Stimulated activated CD4-positive, alpha-beta T cell treated with anti-CD3 and anti-CD28 coated beads, Interleukin-1b, Interleukin-23, amount 100 ng/mL, for 1 hour (primary cell): ENCODE measurements at places on chromosomes 5 and 9.
A peak's percentile ranks its signal among the peaks of the same experiment; 100 is the strongest.

DNA sequence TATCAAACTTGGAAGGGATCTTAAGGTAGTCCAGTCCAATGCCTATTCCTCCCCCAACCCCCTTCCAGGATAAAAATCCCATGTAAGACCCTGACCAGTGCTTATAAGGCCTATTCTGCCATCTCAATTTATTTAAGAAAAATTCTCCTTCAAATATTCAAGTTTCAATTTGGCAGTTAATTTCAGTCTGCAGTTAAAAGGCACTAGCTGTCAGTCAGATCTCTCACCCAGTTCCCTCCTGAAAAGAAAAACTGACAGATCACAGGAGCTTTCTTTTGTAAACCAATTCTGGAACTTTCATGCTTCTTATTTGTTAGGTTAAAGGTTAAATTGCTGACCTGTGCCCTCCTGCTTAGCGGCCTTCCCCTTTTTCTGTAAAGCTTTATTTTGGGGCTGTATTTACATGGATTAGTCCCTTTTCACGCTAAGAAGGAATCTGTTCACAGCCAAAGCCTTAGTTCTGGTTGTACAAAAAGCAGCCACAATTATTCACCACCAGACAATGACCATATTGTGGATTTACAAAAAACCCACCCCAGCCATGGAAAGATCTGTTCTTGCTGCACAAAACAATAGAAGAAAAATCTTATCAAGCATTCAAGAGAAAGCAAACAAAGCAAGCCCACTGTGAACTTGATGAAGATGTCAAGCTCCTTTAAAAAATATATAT lies 68.7 kb downstream of the DENND1A start:
- DNase-seq = no peak

DNA sequence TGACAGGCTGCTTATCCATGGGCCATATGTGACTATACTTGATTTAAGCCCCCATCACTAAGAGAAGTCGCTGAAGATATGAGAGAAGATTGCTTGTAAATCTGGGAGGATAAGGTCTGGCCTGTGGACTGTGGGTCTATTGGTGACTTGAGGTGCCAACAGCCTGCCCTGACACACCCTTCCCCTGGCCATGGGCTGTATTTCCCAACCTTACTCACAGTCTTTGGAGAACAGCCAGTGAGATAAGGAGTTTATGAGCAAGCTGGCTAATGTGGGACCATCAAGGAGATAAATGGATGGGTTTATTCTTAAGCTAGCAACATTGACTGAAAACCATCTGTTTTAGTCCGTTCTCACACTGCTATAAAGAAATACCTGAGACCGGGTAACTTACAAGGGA lies 231.3 kb downstream of the ZSWIM6 start:
- no peak for DNase-seq

DNA sequence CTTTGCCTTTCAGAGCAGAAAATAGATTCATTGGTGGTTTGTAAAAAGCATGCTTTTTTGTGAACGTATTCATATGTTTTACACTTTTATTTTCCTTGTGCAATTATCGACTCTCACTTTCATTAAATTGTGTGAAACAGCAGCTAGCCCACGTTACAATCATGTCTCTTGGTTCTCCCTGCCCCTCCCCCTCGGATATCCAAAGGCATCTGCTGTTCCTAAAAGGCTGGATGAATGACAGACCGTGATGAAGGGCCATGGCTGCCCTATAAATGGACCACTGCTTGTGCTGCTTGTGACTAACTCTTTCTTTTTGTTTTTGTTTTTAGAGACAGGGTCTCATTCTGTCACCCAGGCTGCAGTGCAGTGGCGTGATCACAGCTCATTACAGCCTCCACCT lies 17.0 kb upstream of the SEMA4D start:
- no peak for DNase-seq

- no peak for DNase-seq
Measured at GRCh38 chr9:28956116-28956880, 1383.0 kb upstream of the C9orf72 start.

DNA sequence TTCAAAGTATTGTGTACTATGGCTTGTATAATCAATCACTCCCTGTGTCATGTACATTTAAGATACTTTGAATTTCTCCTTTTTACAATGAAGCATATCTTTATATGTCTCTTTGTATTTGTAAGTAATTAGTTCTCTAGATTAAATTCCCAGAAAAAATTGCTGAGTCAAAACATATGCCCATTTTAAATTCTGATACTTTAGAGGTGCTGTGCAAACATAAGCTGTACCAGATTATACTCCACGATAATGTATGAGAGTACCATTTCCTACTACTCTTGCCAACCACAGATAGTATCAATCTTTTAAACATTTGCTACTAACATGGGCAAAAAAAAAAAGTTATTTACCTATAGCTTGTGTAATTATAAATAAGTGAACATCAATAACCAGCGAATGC lies 18.3 kb downstream of the DCAF10 start:
- DNase-seq = no peak

DNA sequence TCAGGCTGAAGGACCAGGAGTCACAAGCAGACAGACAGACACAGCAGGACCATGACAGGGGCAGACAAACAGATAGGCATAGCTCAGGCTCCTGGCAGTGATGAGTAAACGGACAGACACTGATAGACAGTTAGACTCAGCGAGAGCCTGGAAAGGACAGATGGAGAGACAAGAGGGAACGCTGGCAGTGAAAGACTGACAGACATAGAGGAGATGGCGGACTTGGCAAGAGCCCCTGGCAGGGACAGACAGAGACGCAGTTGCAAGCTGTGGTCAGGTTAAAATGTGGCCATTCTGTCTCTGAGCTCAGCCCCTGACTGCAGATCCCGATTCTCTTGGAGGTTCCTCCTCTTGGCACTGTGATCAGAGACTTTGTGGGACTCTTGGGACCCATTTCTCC lies 13.6 kb downstream of the CSF2 start:
- DNase-seq = no peak

DNA sequence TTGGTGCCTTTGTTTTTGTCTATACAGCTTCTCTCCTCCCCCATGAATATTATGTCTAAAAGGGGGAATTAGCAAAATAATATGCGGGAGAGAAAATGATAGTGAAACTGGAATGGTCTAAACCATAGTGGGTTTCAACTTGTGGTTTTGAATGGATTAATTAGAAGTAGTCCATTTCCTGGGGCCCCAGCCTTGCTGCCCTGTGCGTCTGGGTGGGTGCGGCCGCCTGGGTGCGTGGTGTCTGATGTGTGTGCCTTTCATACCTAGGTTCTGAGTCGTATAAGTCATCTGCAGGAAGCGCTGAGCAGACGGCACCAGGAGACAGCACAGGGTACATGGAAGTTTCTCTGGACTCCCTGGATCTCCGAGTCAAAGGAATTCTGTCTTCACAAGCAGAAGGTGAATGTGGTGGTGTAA lies 120.0 kb upstream of the CACNA1B start:
- no peak for DNase-seq

- no peak for DNase-seq
Measured at GRCh38 chr9:77010527-77010926, 8.9 kb upstream of the FOXB2 start.

DNA sequence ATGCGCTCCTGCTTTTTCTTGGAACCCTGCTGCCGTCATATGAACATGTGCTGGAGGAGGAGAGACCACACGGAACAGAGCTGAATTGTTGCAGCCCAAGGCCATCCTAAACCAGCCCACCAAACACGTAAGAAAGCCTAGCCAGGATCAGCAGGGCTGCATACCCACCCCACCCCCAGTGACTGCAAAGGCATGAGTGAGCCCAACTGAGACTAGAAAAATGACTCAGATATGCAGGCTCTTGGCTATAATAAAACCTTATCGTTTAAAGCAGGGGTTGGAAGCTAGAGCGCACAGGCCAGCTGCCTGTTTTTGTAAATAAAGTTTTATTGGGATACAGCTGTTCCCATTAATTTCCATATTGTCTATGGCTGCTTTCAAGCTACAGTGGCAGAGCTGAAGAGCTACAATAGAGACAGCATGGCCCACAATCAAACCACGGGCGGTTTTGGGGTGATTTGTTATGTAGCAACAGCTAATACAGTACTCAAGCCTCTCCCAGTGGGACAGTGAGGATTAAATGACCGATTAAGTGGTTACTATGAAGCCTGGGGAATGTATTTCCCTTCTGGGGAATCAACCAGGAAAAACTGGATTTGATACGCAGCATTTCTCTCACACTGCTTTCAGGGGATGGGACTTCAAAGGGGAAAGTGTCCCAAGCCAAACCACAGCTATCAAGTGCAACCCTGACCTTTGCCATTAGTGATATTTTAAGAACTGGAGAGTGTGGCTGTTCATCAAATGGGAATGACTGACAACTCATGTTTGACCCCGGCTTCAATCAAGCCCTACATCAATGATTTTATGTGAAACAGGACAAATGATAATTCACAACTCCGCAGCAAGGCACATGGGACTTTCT lies 6.3 kb downstream of the SHB start:
- DNase-seq = no peak

DNA sequence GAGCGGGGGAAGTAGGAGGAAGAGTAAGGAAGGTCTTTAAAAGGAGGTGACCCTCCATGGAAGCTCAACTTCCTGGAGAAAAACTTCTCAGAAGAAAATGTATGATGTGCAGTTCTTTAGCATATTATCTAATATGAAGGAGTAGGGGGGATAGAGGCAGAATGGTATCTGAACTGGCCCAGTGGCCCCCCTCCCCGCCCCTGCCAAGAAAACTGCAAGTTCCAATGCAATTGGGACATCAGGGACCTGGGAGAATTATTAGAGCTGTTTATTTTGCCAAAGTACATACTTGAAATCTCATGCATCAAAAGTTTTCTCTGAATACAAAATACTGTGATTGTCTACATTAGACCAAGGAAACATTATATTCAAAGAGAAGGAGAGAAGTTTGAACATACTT lies 40.6 kb upstream of the GAS1 start:
- no peak for DNase-seq

GRCh38 chr9:113340011-113340699 lies at the start of gene WDR31:
WDR31 (minus strand) TSS chr9:113340275; CDS start chr9:113332022, 8,253 bp downstream.
- peak; percentile 56 for DNase-seq

- DNase-seq = no peak
Measured at GRCh38 chr5:108380531-108381349, 1.2 kb downstream of the FBXL17 start.

- DNase-seq = no peak
Measured at GRCh38 chr9:137753192-137753765, 124.3 kb upstream of the CACNA1B start.

GRCh38 chr5:14415024-14415697 lies 166.4 kb upstream of the OTULINL start:
- DNase-seq = no peak

DNA sequence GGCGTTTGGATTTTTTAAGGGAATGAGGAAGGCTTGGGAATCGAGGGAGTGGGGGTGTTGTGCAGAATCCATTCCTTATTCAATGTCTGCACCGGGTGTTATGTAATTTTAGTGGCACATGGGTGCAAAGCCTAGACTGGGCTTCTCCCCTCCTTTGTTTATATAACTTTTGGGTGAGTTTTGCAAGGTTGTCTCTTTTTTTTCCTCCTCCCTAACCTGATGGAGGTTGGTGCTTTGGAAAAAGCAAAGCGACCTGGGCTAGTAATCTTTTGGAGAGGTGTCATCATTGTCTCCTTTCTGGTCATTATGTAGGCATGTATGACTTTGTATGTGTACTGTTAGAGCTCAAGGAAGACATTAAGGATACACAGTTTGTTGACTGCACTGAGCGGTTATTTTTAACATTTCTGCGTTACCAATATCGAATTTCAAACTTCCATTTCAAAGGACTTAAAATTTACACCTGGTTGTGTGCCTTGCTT lies 3.1 kb downstream of the SMARCA2 start:
- DNase-seq = no peak

DNA sequence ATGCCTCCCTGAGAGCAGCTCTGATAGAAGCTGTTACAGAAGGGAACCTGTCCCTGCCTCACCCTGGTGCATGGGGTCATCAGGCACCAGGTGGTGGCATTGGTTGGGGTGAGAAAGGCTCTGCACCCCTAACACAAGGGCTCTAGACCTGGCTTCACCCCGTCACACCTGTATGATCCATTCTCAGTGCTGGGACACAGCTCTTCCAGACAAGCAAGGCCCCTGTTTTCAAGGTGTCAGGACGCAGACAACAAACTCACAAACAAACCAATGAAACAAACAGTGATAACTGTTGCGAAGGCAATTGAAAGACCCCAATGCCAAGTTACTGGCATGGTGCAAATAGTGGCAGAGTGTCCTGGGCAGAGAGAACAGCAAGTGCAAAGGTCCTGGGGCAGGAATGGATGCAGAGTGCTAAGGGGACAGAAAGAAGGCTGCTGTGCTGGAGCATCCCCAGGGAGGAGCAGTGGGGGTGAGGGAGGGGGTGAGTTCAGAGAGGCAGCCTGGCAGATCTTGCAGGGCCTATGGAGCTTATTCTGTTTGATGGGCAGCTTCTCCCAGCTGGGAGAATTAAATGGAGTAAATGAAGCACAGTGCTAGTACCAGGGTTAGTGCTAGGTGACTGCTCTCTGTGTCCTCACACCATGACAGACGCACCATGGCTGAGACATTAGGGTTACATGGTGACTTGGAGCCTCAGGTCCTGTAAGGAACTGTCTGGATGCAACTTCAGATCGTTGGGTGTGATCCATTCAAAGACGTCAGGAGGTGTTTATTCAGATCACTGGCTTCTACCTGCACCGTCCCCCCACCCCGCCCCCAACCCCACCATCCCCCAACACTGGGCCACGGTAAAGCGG lies 67.9 kb upstream of the UNC5A start:
- DNase-seq = no peak

DNA sequence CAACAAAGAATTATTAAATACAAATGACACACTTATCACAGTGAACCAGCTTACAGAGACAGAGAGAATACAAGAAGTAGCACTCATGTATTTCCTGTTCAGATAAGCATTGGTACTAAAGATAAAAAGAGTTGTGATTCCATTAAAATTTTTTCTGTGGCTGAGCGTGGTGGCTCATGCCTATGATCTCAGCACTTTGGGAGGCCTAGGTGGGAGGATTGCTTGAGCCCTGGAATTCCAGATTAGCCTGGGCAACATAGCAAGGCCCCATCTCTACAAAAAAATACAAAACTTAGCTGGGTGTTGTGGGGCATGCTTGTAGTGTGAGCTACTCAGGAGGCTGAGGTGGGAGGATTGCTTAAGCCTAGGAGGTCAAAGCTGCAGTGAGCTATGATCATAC lies 32.9 kb downstream of the FCHO2 start:
- DNase-seq = no peak

GRCh38 chr9:36189976-36190375 lies 745 bp upstream of the CLTA start:
- no peak for DNase-seq

- DNase-seq = no peak
Measured at GRCh38 chr5:124027441-124027840, 515.5 kb downstream of the CSNK1G3 start.

- no peak for DNase-seq
Measured at GRCh38 chr5:112978836-112979235, 2.2 kb downstream of the DCP2 start.

DNA sequence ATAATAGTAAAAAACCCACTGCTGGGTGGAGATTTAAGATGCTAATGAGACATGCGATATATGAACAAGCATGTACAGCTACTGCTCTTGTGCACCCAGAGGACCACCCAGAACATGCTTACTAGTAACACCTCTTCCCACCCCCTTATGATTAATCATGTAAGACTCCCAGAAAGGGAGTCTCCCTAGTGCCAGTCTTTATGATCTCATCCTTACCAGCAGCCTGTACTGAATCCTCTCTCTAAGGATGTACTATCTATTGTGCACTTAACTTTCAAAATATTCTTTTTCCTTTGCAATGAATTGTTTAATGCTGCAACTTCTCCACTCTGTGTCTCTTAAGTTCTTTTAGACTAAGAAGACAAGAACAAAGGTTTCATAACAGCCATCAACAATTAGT lies 9.1 kb upstream of the MAT2B start:
- DNase-seq = no peak

- no peak for DNase-seq
Measured at GRCh38 chr5:96007051-96007450, 45.4 kb upstream of the ELL2 start.

GRCh38 chr5:74630453-74631066 lies 10.0 kb downstream of the ENC1 start:
- DNase-seq = no peak
